ENCODE measurements at places on chromosomes 12 and 14. TPM values are rescaled to one million over a fixed set of nuclear protein-coding genes. Genes with fewer than 3 reads are reported as not detected.

Gene SLC25A47
- total RNA-seq = under 0.01 TPM

Gene TEX52
- total RNA-seq = not detected

Gene TMEM233
- total RNA-seq = 0.56 TPM

Gene B4GALNT3
- 0.28 TPM for total RNA-seq

Gene DACT1
- 16.9 TPM for total RNA-seq

Gene PTGER2
- total RNA-seq = 5.2 TPM

Measured in regular cardiac myocyte (primary cell).